CD4-positive, alpha-beta T cell (primary cell): ENCODE measurements at places on chromosomes 4 and X.

GRCh38 chrX:8232406-8232805 is 61.3 kb upstream of the VCX2 start:
- DNase-seq = no peak

GRCh38 chr4:26905172-26905571 is 44.5 kb downstream of the STIM2 start:
- no peak for DNase-seq

GRCh38 chr4:176340871-176341685 is 21.3 kb downstream of the SPCS3 start:
- no peak for DNase-seq

- no peak for DNase-seq
These were observed 176.0 kb downstream of the MAML3 start for GRCh38 chr4:139977838-139978609.

- no peak for DNase-seq
These were observed 141.3 kb downstream of the PALLD start for GRCh38 chr4:168637872-168638756.

DNA sequence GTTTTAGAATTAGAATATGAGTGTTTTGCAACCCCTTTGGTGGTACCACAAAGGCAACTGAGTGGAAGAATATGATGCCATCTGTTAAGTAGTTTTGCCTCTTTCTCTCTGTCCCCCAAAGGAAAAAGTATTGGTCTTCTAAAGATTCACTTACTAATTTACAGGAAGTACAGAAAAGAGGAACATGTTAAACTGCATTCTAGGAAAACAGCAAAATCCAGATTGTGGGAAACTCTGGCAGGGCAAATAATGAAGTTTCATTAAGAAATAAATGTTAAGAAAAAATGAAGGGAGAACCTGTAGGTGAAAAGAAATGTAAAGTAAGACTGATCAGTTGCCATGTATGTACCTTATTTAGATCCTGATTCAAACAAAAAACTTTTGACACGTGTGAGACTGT is 39.3 kb downstream of the NSUN7 start:
- DNase-seq = no peak

- no peak for DNase-seq
These were observed 162.3 kb downstream of the STIM2 start for GRCh38 chr4:27022963-27023362.

- DNase-seq = no peak
These were observed 66.3 kb upstream of the NUDT6 start for GRCh38 chr4:122988696-122989095.

GRCh38 chr4:174532445-174532844 is 10.2 kb upstream of the HPGD start:
- DNase-seq = no peak

DNA sequence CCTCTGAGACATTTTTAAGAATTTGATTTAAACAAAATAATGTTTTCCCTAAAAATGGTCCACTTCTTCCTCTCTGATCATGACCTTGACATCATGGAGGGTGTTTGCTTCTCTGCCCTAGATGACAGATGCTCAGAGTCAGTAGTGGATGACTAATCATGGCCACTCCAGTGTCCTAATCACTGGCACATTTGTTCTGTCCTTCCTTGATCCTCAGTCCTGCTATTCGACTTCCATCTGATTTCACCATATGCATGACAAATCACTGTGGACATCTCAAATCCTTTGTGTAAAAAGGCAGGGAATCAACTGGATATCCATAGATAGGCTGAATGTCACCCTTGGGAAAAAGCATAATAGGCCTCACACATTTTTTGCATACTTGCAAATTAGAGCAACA is 9.0 kb downstream of the CRMP1 start:
- no peak for DNase-seq

DNA sequence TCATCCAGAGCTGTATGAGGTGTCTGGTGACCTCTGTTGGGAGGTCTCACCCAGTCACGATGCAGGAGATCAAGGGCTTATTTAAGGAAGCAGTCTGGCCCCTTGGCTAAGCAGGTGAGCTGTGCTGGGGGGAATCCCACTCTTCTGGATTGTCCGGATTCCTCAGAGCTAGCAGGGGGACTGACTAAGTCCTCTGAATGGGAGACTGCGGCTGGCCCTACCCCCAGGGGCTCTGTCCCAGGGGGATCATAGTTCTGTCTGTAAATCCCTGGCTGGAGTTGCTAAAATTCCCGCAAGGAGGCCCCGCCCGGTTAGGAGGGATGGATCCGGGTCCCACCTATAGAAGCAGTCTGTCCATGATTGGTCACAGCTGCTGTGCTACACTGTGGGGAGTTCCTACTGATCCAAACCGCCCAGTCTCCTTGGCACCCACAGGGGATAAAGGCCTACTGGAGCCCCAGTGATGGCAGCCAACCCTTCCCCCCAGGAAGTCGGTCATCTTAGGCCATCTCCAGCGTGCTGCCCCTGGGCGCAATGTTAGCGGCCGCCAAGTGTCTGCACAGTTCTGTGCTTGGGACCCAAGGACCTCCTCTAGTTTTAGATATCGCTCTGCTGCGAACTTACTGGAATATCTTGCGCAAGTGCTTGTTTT is 118.2 kb upstream of the KLF8 start:
- no peak for DNase-seq

DNA sequence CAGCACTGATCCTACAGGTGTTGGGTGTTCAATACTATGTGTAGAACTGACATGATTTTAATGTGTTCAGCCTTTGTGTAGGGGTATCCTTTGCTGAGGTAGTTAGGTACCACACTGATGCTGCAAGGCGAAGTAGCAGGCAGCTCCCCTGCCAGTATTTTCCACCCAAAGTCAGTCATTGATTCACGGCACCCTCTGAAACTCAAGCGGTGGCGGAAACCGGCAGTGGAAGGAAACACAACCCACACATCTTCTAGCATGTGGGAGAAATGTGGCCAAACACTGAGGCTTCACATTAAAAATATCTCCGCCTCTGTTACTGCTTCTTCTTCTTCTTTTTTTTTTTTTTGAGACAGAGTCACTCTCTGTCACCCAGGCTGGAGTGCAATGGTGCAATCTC is 126.3 kb downstream of the AASDH start:
- no peak for DNase-seq

GRCh38 chr4:15314974-15315373 is 112.9 kb upstream of the C1QTNF7 start:
- DNase-seq = no peak

- DNase-seq = no peak
These were observed 19.2 kb upstream of the TNIP3 start for GRCh38 chr4:121183361-121183760.

- no peak for DNase-seq
These were observed 16.6 kb downstream of the BST1 start for GRCh38 chr4:15719506-15719905.

DNA sequence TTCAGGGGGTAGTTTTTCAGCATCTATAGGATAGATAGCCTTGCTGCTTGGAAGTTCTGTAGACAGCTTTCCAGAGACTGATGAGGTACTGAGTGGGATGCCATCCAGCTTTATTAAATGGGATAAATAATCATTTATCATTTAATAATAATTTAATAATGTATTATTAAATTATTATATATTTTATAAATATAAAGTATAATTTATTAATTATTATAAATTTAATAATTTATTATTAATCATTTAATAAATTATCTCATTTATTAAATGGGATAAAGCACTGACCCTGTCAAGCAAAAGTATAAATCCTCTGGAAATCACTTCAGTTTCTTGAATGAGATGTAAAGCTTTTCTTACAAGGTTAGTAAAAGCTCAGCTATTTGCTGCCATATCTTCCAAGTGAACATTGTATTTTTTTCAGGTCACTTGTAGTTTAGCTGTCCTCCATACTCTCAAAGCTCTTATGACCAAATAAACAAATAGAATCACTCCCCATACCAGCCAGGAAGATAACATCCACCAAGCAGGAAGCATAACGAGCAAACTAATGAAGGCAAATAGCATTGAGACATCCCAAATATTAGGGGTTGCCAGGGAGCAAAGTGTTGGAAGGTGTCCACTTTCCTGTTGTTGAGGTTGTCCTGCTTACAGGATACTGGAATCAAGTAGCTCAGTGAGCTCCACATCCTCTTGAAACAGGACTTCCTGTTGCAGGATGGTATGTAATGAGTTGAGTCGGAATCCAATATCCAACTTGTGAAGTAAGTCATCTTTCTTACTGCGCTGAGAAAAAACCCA is 88.9 kb downstream of the ZNF674 start:
- no peak for DNase-seq

DNA sequence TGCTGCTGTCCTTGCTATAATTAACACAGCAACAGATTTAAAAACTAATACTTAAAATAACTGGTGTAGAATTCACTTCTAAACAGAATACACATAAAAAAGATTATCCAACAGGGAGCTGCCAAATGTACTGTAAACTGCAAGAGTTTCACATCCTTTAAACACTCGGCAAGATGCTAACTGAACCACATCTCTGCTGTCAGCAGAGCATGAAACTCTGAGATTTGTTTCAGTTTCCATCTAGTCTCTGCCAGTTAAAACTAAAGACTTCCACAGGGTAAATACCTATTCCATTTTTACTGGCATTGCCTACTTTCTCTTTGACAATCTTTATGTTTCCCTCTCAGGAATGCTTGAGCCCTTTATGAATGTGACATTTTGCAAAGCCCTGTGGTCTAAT is 127.7 kb downstream of the SLC7A11 start:
- DNase-seq = no peak

DNA sequence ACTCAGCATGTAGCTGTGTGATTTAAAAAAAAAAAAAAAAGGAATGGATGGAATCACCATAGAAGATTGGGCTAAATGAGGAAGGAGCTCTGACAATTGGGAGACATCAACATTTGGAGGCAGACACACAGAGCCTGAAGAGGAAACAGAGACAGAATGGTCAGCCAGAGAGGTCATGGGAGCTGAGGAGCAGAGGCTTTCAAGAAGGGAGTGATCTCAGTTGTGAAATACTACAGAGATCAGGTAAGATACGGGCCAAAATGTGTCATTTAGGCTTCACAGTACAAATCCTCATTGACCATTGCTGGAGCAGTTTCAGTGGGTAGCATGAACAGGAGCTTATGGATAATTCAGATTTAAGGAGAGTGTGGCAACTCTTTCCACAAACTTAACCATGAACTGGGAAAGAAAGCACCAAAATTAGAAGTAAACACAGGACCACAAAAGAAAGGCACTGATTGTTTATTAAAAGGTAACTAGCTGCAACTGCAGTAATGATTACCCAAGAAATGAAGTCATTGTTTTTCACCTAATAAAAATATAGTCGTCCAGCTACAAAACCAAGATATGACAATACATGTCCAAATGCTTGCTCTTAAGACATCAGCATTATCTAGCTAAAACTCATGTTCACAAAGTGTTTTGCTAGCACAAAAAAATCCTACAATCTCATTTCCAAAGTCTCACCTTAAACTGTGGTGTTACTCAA is 203.2 kb downstream of the DHX15 start:
- no peak for DNase-seq

- DNase-seq = no peak
These were observed 576.0 kb upstream of the PABPC4L start for GRCh38 chr4:134777606-134778005.

GRCh38 chr4:99669084-99669483 is 11.5 kb upstream of the C4orf54 start:
- no peak for DNase-seq

- DNase-seq = no peak
These were observed 4.3 kb downstream of the GK start for GRCh38 chrX:30657196-30658161.

DNA sequence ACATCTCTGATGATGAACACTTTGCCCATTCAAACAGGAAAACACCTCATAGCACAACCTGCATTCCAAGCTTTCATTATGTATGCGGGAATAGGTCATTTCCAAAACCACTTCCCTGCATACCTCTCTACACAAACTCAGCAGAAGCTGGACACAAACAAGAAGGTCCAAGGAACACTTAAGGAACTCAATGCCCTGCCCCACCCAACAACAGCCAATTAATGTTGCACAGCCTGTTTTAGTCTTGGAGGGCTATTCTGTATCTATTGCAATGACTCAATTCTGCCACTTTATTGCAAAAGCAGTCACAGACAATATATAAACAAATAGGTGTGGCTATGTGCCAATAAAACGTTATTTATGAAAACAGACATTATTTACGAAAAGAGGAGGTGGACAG is 16.7 kb downstream of the OPHN1 start:
- no peak for DNase-seq

GRCh38 chr4:930028-930551 is 2.0 kb downstream of the GAK start:
- DNase-seq = no peak

- no peak for DNase-seq
These were observed 602.5 kb downstream of the KCTD8 start for GRCh38 chr4:43846111-43846587.

DNA sequence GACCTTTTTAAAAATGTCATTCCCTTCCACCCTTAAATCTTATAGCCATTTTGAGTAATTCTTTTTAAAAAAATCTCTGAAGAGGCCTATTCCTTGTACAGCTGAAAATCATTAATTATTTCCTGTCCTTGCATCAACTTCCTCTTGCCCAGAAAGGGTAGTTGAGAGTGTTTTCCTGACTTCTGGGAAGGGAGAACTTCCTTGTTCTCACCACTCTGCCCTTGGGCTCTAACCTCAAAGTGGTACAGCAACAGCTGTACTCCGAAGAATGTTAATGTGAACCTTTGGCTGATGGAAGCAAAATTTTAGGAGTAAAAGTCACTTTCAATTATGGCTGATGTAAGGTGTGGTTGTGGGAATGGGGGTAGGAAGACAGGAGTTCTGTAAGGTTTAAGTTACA is 15.1 kb upstream of the FABP2 start:
- DNase-seq = no peak

GRCh38 chr4:67879486-67879885 is 4.3 kb downstream of the TMPRSS11D start:
- DNase-seq = no peak

GRCh38 chr4:8920969-8921368 is 49.3 kb upstream of the HMX1 start:
- DNase-seq = no peak

DNA sequence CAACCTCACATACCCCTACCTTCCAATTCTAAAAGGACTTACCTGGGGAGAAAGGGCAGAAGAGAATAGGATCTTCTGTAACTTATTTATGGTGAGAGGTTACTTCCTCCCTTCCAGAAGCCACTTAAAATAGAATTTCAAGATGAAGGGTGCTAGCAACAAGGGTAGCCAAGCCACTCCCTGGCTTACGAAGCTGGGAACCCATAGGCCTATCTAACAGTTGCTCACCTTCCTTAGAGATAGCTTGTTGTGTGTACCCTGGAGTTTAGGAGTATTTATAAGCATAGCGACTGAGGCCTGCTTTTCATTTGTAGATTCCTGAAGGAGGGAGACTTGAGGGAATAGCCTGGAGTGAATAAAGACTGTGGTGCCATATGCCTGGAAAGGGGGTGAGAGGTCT is 28.9 kb downstream of the XK start:
- DNase-seq = no peak

- no peak for DNase-seq
These were observed 3.6 kb downstream of the SMIM14 start for GRCh38 chr4:39635023-39635422.

- no peak for DNase-seq
These were observed 252.5 kb upstream of the CASK start for GRCh38 chrX:42175843-42176242.
